ENCODE measurements at places on chromosomes 16 and 17.

- DNase-seq: no peak
Observed at GRCh38 chr17:57442401-57442823, 186.1 kb downstream of the MSI2 start.

GRCh38 chr17:44205962-44206824 lies 6.5 kb upstream of the ATXN7L3 start:
- no peak for DNase-seq

- no peak for DNase-seq
Observed at GRCh38 chr17:57016764-57017116, 38.8 kb downstream of the SCPEP1 start.

DNA sequence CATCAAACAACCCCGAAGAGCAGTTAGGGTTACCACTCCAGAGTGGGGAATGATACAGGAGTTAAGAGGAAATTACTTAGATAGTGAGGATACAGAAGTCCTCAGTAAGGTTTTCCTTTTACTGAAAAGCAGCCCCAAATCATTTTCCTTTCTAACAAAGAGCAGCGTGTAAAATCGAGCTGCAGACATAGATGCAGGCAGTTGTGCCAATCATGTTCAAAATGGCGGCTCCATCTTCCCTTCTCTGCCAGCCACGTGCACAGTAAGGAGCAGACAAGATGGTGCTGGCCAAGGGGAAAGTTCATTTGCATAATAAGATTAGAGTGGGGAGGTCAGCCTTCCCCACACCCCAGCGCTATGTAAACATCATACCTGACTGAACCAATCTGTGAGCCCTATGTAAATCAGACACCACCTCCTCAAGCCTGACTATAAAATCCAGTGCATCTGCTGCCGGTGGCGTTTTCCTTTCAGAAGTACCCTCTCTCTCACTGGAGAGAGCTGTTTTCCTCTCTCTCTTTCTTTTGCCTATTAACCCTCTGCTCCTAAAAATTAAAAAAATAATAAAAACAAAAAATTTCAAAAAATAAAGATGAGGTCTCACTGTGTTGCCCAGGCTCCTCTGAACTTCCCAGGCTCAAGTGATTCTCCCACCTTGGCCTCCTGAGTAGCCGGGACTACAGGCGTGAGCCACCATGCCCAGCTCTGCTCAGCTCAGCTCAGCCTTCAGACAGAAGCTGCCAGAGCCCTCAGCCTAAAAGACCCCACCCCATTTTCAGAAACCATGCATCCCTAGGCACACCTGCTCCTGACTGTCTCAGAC lies 2.6 kb upstream of the SRL start:
- peak; percentile 91 for DNase-seq

DNA sequence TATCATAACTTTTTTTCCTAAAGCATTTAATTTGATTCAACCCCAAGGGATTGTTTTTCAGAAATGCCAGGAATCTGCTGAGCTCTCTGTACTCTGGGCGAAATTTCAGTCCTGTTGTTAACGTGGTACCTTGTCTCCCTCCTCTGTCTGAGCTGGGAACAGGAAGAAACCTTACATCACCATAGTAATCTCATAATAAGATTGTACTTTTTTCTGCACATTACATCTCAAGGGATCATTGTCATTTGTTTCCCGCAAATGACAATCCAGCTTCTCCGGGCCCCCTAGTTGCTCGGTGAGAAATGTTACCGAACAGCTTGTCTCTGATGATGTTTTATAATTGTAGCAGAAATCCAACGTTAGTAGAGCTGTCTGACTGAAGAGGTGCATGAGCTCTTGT lies 152.7 kb upstream of the ERCC4 start:
- DNase-seq: no peak

DNA sequence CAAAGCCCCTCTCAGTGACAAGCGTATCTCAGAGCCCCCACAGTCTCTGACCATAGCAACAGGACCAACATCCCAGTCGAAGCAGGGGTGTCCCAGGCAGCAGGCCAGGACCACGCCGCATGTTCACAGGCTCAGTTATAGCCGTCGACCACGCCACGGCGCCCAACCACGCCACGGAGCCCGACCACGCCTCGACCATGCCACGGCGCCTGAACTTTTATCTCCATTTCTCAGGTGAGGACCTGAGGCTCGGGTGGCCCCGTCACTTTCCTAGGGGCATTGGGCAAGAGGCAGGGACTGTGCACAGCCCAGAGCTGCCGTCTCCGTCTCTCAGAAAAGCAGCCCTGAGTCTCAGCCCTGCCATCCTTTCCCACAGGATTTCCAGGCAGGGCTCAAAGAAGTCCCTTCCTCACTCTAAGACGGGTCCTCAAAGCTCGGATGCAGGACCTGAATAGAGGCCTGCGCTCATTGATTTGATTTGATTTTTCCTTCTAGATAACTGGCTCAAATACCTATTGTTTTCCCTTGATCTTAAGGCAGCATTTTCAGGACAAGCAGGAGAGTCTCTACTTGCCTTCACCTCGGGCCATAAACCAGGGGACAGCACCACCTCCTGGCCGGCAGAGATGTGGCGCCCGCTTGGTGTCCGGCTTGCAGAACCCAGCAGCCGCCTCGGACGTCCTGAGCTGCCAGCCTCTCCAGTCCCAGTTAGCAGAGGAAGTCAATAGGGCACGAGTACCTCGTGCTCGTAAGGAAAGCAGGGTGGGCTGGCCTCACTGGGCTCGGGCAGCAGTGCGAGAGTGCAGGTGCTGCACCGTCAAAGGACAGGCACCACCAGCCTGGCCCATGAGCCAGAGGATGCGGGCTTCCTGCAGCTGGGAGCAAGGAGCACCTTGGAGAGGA lies 38.8 kb downstream of the C16orf95 start:
- DNase-seq: no peak

DNA sequence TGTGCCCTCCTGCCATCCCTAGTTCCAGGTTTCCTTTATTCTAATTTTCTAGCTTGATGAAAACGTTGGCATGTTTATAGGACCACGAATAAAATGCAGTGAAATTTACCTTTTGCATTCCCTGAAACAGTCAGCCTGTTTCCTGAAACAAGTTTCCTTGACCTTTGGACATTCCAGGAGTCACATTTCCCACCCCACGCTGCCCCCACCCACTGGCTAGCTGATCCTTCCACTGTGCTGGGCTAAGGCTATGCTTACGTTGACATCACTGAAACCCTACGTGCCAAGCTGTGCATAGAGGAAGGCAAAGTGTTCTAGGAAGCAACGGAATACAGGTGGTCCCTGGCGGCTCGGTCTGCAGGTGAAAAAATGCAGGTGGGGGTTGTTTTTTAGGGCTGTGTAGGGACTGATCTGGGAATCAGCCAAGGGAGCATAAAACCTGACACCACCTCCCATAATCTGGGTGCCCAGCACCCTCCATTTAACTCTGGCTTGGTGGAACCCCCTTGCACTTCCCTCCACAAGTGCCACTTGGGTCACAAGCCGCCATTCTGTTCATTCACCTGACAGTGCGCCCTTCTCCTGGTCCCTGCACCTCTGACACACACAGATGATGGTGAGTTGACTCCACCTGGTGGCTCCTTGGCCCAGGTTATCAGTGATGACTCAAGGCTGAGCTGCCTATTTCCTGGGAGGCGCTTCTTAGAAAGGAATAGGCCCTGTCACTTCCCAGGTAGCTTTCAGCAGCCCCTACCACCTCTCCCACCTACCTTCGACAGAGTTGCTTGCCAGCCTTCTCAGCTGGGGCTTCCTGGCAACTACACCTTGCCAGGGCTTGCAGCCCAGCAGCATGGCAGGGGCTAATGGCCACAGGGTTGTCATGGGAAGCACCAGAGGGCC lies 83.7 kb downstream of the N4BP1 start:
- no peak for DNase-seq

- DNase-seq: no peak
Observed at GRCh38 chr17:79023886-79024771, at the start of gene C1QTNF1. C1QTNF1 (plus strand) TSS chr17:79024169; CDS start chr17:79043969, 19,800 bp downstream.

GRCh38 chr16:86448306-86448890 lies 61.9 kb upstream of the FOXF1 start:
- no peak for DNase-seq

DNA sequence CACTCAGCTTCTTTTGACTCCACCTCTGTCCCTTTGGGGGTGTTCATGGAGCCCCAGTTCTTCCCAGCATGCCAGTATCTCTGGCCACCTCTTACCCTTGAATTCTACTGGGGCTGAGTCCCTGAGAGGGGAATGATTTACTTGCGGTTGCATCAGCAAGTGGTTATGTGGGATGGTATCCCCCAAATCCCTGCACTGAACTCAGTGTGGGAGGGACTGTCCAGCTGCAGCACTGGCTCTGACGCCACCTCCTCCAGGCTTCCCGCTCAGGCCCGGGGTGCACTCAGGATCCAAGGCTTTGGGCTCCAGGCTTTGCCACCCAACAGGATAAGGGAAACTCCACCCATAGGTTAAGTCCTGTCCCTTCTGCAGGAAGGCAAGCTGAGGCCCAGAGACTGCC lies 21.1 kb upstream of the BRD7 start:
- no peak for DNase-seq

- no peak for DNase-seq
Observed at GRCh38 chr16:66576296-66576695, 3.0 kb upstream of the CMTM2 start.

- no peak for DNase-seq
Observed at GRCh38 chr17:62723842-62724241, 84.3 kb downstream of the MARCHF10 start.

- no peak for DNase-seq
Observed at GRCh38 chr17:17170346-17170985, 35.7 kb downstream of the PLD6 start.

DNA sequence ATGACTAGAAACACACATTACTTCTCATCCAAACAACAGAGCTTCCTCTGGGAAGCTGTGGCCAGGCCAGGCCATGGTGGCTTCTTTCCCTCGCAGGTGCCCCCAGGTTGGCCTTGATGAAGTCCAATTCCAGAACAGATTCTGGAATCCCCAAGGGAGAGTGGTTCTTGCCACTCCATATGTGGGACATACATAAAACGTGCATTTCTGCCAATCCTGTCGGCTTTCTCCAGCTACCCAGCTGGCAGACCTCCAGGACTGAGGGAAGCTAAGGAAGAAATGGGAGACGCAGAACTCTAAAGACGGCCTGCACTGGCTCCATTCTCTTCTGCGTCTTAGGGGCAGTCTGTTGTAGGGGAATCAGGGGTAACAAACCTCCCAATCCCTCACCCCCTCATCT lies 219.2 kb upstream of the CDH5 start:
- DNase-seq: no peak

DNA sequence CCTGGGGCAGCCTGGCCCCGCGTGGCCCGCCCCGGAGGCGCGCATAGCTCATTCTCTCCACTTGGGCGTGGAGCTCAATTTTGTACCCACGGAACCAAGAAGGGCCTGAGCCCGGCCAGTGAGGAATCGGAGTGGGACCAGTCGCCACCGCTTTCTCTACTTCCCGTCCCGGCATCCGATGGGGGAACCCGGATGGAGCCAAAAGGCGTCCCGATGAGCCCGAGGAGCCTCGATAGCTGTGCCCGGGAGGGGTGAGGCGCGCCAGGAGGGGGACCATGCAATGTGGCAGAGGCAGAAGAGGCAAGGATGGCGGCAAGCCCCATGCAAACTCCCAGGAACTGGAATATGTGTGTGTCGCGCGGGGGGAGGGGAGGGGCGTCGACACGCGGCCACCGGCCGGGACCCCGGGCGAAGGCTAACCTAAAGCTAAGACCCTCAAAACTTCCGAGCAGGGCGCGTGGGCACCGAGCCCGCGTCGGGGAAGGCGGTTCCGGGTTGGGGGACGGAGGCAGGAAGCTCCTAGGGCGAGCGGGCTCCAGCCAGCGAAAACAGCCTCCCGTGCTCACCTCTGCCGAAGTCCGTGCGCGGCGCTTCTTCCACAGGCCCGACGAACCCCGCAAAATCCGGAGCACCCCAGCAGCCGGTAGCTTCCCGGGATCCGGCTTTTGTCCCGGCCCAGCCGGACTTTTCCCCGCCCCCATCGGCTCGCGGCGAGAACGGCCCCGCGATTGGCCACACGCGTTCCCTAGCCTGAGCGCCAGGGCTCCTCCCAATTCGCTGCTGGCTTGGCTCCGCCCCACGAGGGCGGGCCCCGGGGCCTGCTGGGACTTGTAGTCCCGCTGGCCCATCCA lies at the start of gene ACLY:
TSS of gene ACLY (minus strand) at position 638 of the 851 bp plus-strand sequence. CDS start 5,078 bp downstream, outside the sequence.
- peak; percentile 86 for DNase-seq

GRCh38 chr16:25031132-25031440 lies 15.9 kb upstream of the ARHGAP17 start:
- DNase-seq: no peak

Measured in retinal pigment epithelial cell (primary cell).